ENCODE measurements at places on chromosomes 12 and 14. TPM values are rescaled to one million over a fixed set of nuclear protein-coding genes. Genes with fewer than 3 reads are reported as not detected.

DNA sequence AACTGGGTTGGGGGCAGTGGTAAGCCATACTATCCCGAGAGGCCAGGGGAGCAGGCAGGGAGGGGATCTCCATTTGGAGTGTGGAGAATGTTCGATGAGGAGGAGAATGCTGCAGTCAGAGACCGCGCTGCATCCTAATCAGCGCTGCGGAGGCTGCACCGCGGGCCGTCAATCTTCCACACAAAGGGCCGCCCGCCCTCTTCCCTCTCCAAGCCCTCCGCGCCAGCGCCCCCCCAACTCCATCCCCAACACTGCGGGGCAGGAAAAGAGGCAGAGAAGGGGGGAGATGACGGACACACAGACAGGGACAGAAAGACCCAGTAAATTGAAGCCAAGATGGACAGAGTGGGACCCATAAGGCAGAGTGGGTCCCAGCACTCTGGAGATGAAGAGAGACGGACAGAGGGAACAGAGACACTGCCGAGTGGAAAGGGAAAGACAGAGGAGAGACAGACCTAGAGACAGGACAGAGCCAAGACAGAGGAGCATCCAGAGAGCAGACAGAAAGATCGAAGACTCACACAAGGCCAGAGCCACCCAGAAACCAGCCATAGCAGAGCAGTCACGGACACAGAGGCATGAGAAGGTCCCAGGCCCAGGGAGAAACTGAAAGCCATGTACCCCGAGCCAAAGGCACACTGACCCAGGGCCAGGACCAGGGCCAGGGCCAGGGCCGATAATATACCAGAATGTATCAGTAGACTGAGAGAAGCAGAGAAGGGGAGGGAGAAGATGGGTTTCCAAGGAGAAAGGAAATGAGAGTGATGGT lies 3.5 kb downstream of the CISTR start:
- peaks cover 18% of the 10 kb centered on the region for H3K4me1 ChIP-seq
- no peak for DNase-seq
- H3K27ac ChIP-seq: no peak overlapping the region

- H3K27me3 ChIP-seq: peaks cover 23% of the 10 kb centered on the region
- DNase-seq: no peak
- no peak overlapping the region for H3K27ac ChIP-seq
- H3K36me3 ChIP-seq: no peaks in the 10 kb centered on the region
- H3K4me3 ChIP-seq: no peak overlapping the region
These were observed 135.3 kb downstream of the SMOC1 start for GRCh38 chr14:70014406-70015095.

- DNase-seq: no peak
- H3K36me3 ChIP-seq: no peaks in the 10 kb centered on the region
- H3K27me3 ChIP-seq: peaks cover 36% of the 10 kb centered on the region
- no peak overlapping the region for H3K27ac ChIP-seq
- no peaks in the 10 kb centered on the region for H3K4me1 ChIP-seq
These were observed 6.7 kb upstream of the SERPINA6 start for GRCh38 chr14:94329857-94330256.

The TMTC1 gene
- total RNA-seq: 0.09 TPM

The NELL2 gene
- 22.7 TPM for total RNA-seq

The PRKD1 gene
- total RNA-seq: not detected

The CFAP54 gene
- 0.33 TPM for total RNA-seq

Measured in activated CD8-positive, alpha-beta memory T cell treated with anti-CD3 and anti-CD28 coated beads, Interleukin-2, amount 10 ng/mL, durations not matched to agents 7 days and 5 days (primary cell).